ENCODE measurements at places on chromosomes 1 and 21.

DNA sequence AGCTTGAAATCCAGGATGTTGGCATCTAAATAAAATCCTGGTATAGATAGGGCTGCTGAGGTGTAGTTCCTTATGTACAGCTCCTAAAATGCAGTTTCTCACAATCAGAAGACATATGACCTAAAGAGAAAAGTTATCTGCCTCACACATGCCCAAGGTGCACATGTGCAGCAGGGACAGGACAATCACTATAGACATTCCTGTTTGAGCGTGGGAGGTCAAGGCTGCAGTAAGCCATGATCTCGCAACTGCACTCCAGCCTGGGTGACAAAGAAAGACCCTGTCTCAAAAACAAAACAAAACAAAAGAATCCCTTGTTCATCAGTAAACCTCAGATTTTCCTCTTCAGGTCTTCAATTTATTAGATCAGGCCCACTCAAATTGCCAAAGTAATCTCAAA is 66.1 kb downstream of the SPATA6 start:
- H3K27ac ChIP-seq = no peak overlapping the region
- no peak for DNase-seq
- no peaks in the 10 kb centered on the region for H3K4me1 ChIP-seq
- H3K4me3 ChIP-seq = no peak overlapping the region
- H3K36me3 ChIP-seq = no peaks in the 10 kb centered on the region
- H3K27me3 ChIP-seq = no peaks in the 10 kb centered on the region

- H3K36me3 ChIP-seq = no peaks in the 10 kb centered on the region
- peaks cover 42% of the 10 kb centered on the region for H3K27me3 ChIP-seq
- H3K4me1 ChIP-seq = no peaks in the 10 kb centered on the region
- no peak for DNase-seq
- H3K4me3 ChIP-seq = no peak overlapping the region
Measured at GRCh38 chr1:31776032-31776431, 11.9 kb upstream of the ADGRB2 start.

GRCh38 chr1:220336391-220337031 is 64.3 kb upstream of the RAB3GAP2 start:
- H3K27me3 ChIP-seq = no peaks in the 10 kb centered on the region
- no peaks in the 10 kb centered on the region for H3K36me3 ChIP-seq
- no peak for DNase-seq
- H3K4me1 ChIP-seq = peaks cover 2% of the 10 kb centered on the region

GRCh38 chr1:206479183-206480125 is 9.2 kb downstream of the IKBKE start:
- no peak overlapping the region for H3K4me3 ChIP-seq
- no peaks in the 10 kb centered on the region for H3K4me1 ChIP-seq
- no peaks in the 10 kb centered on the region for H3K27me3 ChIP-seq
- no peaks in the 10 kb centered on the region for H3K36me3 ChIP-seq
- H3K27ac ChIP-seq = no peak overlapping the region
- DNase-seq = peak; percentile 81

- no peak for DNase-seq
- H3K4me3 ChIP-seq = no peak overlapping the region
- H3K27me3 ChIP-seq = no peaks in the 10 kb centered on the region
- no peak overlapping the region for H3K27ac ChIP-seq
- H3K4me1 ChIP-seq = no peaks in the 10 kb centered on the region
- H3K36me3 ChIP-seq = no peaks in the 10 kb centered on the region
Measured at GRCh38 chr1:97392701-97393100, 528.1 kb downstream of the DPYD start.

- peaks cover 8% of the 10 kb centered on the region for H3K4me1 ChIP-seq
- DNase-seq = peak; percentile 46
- no peak overlapping the region for H3K27ac ChIP-seq
Measured at GRCh38 chr1:1081311-1082238, 7.5 kb upstream of the RNF223 start.

- H3K27me3 ChIP-seq = no peaks in the 10 kb centered on the region
- H3K4me3 ChIP-seq = no peak overlapping the region
Measured at GRCh38 chr1:17874710-17875109, 119.6 kb downstream of the ACTL8 start.

DNA sequence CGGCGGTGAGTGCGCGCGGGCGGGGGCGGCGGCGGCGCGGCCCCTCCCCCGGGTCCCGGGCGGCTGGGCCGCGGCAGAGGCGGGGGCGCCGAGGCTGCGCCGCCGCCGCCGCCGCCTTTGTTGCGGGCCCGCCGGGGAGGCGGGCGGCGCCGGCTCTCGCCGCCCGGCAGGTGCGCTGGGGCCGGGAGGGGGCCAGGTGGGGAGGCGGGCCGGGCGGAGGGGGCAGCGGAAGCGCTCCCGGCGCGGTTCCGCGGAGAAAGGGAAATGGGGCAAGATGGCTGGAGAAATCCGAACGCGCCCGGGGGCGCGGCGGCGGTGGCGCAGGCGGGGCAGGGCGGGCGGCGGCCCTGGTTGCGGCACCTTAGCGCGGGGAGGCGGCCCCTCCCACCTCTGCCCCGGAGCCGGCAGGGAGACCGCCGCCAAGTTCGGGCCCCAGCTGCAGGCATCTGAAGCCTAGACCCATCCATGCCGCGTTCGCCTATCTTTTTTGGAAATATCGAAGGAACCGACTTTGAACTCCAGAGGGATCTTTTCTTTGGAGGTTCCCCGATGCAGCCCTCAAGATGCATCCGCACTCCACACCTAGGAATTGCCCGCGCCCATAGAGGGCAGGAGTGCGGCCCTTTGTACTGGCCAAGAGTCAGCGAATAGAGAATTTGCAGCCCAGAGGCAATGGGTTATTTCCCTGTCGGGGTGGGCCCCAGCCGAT is 479 bp downstream of the POGK start:
- no peak for DNase-seq
- H3K27ac ChIP-seq = peak overlapping the region; percentile 88
- no peaks in the 10 kb centered on the region for H3K27me3 ChIP-seq
- H3K4me3 ChIP-seq = peak overlapping the region; percentile 74

- H3K4me3 ChIP-seq = no peak overlapping the region
- peaks cover 8% of the 10 kb centered on the region for H3K4me1 ChIP-seq
Measured at GRCh38 chr1:212981025-212981495, 30.7 kb downstream of the VASH2 start.

GRCh38 chr1:8875216-8875861 is 3.1 kb downstream of the ENO1 start:
- no peak for DNase-seq
- H3K27me3 ChIP-seq = no peaks in the 10 kb centered on the region
- H3K4me3 ChIP-seq = no peak overlapping the region
- H3K27ac ChIP-seq = no peak overlapping the region
- H3K4me1 ChIP-seq = peaks cover 21% of the 10 kb centered on the region
- H3K36me3 ChIP-seq = peaks cover 70% of the 10 kb centered on the region

DNA sequence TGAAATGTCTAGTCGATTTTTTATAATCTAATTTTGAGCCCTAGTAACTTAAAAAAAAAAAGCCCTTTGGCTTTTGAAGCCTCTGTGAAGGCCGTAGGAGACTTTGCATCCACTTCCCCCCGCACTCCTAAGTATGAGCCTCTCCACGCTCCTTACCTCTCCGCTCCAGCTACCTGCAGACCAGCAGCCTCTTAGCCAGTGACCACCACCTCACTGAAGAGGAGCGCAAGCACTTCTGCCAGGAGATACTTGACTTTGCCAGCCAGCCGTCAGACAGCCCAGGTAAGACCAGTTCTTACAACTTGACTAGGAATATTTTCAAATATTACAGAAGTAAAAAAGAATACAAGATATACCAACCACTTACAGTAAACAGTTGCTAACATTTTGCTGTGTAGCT is 27.4 kb upstream of the PWP2 start:
- H3K27me3 ChIP-seq = no peaks in the 10 kb centered on the region
- H3K27ac ChIP-seq = no peak overlapping the region
- no peak overlapping the region for H3K4me3 ChIP-seq
- no peaks in the 10 kb centered on the region for H3K4me1 ChIP-seq
- DNase-seq = no peak
- H3K36me3 ChIP-seq = peaks cover 11% of the 10 kb centered on the region

- H3K4me1 ChIP-seq = no peaks in the 10 kb centered on the region
- H3K27ac ChIP-seq = no peak overlapping the region
- DNase-seq = no peak
- no peaks in the 10 kb centered on the region for H3K27me3 ChIP-seq
- H3K4me3 ChIP-seq = no peak overlapping the region
- no peaks in the 10 kb centered on the region for H3K36me3 ChIP-seq
Measured at GRCh38 chr1:32946413-32946812, 18.2 kb downstream of the RNF19B start.

DNA sequence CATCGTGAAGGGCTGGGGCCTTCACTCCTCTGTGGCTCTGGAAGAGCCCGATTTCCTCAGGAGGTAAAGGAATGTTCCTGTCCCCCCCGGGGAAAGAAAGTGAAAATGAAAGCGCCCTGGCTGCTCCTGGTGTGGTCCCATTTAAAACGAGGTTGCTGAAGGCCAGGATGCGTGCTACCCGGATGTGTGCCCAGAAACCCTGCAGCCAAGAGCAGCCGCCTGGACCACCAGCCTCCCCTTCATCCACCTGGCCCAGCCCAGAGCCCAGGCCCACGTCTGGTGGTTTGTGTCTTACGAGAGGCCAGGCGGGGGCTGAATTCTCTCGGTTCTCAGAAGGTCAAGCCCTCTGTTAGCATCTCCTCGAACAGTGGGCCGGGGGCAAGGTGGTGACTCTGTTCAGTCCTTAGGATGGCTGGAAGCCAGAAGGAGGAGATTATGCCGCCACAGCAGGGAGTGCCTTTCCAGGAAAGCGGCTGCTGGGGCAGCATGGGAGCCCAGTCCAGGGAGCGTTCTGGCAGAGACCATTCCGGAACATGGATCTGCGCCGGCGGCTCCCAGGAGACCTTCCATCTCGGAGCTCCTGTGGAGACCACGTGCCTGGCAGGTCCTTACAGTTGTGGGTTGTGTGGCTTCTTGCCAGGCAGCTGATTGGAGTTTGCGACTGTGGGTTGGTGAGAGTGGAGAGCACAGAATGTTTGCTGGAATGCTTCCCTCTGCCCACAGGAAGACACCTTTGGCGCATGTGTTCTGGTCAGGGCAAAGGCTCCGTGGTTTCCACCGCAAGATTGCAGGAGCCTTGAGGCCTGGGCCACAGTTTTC is 1.4 kb downstream of the GUK1 start:
- no peaks in the 10 kb centered on the region for H3K4me1 ChIP-seq
- DNase-seq = no peak
- no peak overlapping the region for H3K27ac ChIP-seq
- H3K4me3 ChIP-seq = peak overlapping the region; percentile 93

GRCh38 chr1:16396591-16396990 is 29.5 kb downstream of the SZRD1 start:
- no peaks in the 10 kb centered on the region for H3K27me3 ChIP-seq
- peaks cover 13% of the 10 kb centered on the region for H3K36me3 ChIP-seq
- H3K27ac ChIP-seq = no peak overlapping the region

DNA sequence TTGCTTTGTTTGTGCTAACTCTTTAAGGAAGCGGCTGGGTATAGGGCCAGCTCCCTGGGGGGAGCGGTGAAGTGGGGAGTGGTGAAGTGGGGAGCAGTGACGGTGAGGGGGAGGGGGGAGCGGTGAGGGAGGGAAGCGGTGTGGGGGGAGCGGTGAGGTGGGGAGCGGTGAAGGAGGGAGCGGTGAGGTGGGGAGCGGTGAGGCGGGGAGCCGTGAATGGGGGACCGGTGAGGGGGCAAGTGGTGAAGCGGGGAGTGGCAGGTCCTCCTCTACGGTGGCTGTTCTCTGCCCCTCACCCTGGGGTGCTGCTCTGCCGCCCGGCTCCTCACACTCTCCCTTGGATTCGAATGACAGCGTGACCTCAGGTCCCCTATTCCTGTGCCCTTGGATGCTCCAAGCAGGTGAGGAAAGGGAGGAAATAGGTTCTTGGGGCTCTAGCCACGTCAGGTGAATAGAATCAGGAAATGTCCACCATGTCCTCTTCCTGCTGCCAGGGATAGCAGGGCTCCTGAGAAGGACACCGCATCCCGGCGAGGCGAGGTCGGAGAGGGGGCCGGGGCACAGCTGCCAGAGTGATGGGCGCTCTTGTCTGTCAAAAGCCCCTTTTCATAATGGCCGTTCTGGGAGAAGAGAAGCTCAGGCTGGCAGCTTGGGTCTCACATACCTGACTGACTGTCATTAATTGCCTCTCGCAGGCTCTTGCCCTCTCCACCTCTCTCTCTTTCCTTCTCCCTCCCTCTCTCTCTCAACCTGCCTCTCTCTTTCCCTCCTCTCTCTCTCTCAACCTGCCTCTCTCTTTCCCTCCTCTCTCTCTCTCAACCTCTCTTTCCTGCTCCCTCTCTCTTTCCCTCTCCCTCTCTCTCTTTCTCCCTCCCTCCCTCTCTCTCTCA is 134.2 kb downstream of the PGBD5 start:
- H3K27me3 ChIP-seq = peaks cover 5% of the 10 kb centered on the region
- DNase-seq = no peak
- H3K4me1 ChIP-seq = peaks cover 10% of the 10 kb centered on the region
- H3K36me3 ChIP-seq = no peaks in the 10 kb centered on the region
- no peak overlapping the region for H3K27ac ChIP-seq

DNA sequence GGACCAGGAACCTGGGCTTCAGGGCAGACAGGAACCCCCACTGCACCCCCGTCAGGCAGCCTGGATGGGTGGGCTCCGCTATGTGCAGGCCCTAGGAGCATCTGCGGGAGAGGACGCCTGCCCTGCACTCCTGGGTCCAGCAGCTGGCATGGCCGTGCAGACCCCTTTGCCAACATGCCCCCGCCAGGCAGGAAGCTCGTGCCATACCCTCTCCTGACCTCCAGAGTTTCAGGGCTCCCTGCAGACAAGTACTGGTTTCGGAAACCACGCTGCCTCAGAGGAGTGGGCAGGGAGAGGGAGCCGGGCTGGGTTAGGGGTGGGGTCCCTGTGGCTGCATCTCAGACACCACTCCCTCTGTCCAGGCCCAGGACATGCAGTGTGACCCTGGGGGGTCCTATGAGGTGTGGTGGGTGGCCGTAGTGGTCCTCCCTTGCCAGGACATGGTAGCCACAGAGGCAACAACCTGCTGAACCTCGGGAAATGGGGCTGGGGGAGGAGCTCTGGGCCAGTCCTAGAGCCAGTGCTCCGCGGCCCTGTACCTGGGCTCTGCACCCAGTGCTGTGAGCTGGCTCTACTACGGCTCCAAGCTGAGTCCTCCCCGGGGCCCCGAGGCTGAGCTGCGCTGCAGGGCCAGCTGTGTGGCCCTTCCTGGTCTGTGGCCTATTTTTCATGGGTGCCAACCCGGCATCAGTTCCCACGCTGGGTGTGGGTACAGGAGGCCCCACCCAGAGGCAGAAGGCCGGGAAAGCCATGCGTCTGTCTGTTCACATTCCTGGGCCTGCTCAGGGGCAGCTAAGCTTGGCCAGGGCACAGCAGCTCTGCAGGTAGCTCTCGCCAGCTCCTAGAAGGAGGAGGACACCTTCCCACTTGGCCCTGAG is 1.4 kb downstream of the PLEKHN1 start:
- no peaks in the 10 kb centered on the region for H3K36me3 ChIP-seq
- peak overlapping the region; percentile 70 for H3K4me3 ChIP-seq
- peaks cover 59% of the 10 kb centered on the region for H3K27me3 ChIP-seq
- no peak overlapping the region for H3K27ac ChIP-seq
- DNase-seq = no peak
- H3K4me1 ChIP-seq = peaks cover 10% of the 10 kb centered on the region

Data from H1 (cell line).